Uterus (tissue), 4 donors: ENCODE measurements at places on chromosomes 7 and 10. TPM values are rescaled to one million over a fixed set of nuclear protein-coding genes. Genes with fewer than 3 reads are reported as not detected.

DNA sequence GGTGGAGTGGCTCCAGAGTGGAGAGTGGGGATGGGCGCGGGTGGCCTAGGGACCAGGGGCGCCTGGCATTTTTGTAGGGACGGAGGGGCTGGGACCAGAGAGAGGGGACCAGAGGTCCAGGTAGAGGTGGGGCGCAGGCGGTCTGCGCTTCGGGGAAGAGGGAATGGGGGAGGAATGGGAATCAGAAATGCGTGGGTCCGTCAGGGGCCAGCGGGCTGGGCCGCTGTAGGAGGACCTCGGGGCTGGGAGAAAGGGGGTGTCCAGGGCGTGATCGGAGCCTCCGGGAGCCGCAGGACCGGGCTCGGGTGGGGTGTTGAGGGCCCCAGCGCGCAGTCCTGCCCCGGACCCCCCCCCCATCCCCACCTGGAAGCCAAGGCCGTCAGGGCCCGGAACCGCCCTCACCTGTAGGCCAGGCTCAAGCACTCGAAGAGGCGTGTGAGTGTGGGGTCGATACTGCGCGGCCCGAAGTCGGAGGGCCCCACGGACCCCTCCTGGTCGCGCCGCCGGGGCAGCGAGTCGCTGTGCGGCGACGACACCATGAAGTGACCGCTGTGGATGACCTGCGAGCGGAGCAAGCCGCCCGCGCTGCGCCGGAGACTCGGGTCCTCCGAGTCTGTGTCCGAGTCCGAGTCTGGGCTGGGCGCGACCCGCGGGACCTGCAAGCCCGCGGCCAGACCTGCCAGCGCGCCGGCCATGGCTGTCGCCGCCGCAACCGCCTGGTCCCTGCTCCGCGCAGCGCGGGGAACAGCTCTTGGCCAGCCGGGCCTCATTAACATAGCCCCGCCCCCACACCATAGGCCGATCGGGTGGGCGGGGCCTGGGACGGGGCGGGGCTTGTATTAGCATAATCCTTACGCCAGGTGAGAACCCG, at the start of gene MLXIPL:
Gene MLXIPL, minus strand, starts transcription at position 725 of the 871 bp plus-strand sequence. Its CDS starts 30 bp downstream, at position 695.
- H3K27ac ChIP-seq, result no peak within 1 kb of the TSS
- H3K4me1 ChIP-seq, result peaks cover 7% of the 10 kb centered on the region
- peak; percentile 34 for DNase-seq
- peaks cover 18% of the 10 kb centered on the region for H3K27me3 ChIP-seq
- H3K4me3 ChIP-seq, result no peak within 1 kb of the TSS

GRCh38 chr10:88466786-88467185, 116.3 kb downstream of the RNLS start:
- no peak overlapping the region for H3K4me3 ChIP-seq
- H3K27me3 ChIP-seq, result no peaks in the 10 kb centered on the region

The TDRD1 gene
- 1.5 TPM for total RNA-seq

The ZPBP gene
- 0.62 TPM for total RNA-seq

The THNSL1 gene
- 1.3 TPM for total RNA-seq

The CTNNA3 gene
- 6.9 TPM for total RNA-seq

The SPDYE2 gene
- total RNA-seq, result not detected
